Hypothalamus (tissue), 51 donors: ENCODE measurements at places on chromosomes 13 and 19.

GRCh38 chr19:4844348-4845179 is 13.1 kb upstream of the TICAM1 start:
- no peak for DNase-seq

DNA sequence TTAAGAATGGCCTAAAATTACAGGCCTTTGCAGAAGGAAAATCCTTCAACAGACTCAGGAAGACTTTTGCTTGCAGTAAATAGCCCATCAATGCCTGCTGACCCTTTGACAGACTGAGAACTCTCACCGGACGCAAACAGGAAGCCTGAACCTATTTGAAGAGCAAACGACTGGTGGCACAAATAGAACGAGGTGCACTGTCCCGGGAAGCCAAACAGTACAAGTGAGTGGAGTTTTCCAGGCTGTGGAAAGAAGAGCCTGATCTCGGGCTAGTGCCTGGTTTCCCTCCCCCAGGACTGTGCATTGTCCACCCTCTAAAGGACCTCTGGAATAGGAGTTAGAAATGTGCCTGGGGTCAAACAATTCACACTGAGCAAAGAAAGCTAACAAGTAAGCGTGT is 165.5 kb downstream of the FGF14 start:
- DNase-seq, result no peak

DNA sequence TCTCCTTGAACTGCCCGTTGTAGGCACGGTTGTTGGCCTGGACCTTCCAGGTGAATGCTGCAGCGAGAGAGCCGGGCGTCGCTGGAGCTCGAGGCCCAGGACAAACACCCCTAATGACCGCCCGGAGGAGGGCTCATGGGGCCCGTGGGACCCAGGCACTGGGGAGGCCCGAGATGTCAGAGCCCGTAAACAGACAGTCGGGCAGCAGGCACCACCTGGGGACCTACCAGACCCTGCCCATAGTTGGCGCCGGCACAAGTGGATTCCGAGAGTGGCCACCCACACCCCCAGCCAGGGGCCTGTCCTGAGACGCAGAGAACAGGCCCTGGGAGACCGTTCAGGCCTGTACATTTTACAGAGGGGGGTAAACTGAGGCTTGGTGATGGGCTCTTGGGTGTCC is 2.4 kb downstream of the ATP8B3 start:
- no peak for DNase-seq

DNA sequence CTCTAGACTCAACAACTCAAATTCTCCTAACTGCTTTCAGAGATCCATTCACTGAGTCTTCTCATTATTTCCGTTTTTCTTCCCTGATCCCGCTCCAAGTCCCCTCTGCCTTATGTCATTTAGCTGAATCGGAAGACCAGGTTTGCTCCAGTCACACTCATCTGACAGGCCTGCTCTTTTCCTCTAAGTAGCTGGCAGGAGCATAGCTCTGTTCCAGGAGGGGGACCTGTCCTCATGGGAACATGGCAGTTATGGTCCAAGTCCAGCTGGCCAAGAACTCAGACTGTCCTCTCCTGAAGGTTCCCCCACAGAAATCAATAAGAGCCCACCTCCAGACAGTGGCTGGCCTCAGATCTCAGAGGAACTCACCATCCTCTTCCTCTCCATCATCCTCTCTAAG is 130.9 kb upstream of the SERP2 start:
- DNase-seq, result no peak

DNA sequence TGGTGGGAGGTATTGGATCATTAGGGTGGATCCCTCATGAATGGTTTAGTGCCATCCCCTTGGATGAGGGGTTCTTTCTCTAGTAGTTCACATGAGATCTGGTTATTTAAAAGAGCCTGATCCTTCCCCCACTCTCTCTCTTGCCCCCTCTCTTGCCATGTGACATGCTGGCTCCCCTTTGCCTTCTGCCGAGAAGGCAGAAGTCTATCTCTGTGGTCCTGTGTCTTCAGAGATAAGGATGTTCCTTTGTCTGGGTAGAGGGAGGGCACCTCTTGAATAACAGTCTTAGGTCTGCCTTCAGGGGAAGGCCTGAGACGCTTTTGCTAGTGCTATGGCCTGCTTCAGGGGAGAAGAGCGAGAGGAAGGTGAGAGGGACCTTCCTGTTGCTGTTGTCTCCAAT is 2.0 kb upstream of the ZDHHC20 start:
- DNase-seq, result no peak

DNA sequence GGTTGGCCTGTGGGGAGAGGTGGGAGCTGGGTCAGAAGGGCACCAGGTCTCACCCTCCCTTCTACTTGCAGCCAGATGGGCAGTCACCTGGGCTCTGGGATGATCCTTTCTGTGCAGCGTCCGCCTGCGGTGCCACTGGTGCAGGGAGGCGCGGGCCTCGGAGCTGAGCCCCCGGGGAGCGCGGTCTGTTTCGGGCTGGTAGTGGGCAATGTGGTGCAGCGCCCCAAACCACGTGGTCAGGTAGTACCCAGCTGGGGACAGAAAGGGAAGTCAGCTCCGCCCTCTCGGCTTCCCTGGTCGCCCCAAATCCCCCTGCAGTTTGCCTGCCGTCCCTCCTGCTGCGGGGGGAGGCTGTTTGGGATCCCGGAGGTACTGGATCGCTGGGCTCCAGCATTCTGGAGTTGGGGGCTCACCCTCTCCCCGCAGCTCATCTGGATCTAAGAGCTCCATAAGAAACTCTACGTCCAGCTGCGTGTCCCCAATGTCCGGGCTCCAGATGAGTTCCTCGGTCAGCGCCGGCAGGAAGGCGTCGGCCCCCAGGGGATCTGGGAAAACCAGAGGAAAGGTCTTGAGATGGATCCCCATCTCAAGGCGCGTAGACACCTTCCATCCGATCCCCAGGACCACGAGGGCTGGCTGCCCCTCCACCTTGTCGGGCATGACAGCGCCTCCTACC is 8.8 kb downstream of the RINL start:
- DNase-seq, result peak; percentile 21

DNA sequence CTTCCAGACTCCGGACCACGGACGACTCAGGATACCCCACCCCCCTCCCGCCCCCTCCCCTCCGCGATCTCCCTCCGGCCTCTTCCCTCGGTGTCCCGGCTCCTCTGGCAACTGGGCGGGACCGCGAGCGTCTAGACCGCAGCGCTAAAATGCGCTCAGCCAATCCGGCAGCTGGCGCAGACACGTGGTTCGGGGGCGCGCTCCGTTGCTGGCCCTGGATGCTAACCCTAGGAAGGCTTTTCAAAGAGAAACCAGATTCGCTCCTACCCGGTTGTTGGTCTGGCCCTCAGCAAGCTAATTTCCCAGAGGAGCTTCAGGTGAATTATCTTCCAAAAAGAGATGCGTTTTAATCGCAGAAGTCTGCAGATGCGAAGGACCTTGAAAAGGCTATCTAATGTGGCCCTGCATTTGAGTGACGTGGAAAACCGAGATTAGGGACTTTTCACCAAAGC is at the start of gene DZIP1:
Gene DZIP1 (minus strand): TSS at position 106 of the 452 bp plus-strand sequence. CDS start 2,677 bp downstream, outside the sequence.
- peak; percentile 70 for DNase-seq

GRCh38 chr13:55816976-55817601 is 1323.6 kb upstream of the PRR20A start:
- no peak for DNase-seq

- no peak for DNase-seq
Observed at GRCh38 chr13:31947105-31947504, 84.5 kb upstream of the FRY start.
